ENCODE measurements at places on chromosomes 16 and 17.

DNA sequence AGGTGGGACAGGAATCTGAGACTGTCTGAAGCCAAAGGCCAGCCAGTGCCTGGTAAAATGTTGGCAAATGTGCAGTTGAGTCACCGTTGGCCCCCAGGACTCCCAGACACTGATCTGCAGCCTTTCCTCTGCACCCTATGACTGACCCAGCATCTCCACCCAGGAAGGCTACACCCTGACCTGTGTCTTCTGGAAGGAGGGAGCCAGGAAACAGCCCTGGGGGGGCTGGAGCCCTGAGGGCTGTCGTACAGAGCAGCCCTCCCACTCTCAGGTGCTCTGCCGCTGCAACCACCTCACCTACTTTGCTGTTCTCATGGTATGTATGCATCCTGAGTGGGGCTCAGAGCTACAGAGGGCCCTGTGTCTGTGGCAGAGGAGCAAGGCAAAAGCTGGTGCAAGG is 24.0 kb downstream of the ADGRG5 start:
- DNase-seq: no peak

DNA sequence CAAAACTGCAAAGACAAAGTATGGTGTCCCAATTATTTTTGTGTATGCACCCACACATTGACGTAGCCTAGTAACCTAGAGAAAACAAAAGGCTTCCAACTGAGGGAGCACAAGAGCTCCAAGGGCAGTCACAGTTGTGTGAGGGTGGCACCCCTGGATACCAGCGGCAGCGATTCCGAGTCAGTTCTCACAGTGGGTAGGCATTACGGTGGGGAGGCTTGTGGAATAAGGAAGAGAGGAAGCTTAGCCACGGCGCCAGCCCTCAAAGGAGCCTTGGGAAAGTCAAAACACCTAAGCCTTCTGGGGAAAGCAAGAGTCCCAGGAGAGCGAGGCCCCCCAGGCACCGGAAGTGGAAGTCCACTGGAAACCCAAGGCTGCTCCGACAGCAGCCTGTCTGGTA is 31.0 kb upstream of the ADCY9 start:
- no peak for DNase-seq

GRCh38 chr17:82586576-82587233 is 61.5 kb downstream of the WDR45B start:
- DNase-seq: no peak

DNA sequence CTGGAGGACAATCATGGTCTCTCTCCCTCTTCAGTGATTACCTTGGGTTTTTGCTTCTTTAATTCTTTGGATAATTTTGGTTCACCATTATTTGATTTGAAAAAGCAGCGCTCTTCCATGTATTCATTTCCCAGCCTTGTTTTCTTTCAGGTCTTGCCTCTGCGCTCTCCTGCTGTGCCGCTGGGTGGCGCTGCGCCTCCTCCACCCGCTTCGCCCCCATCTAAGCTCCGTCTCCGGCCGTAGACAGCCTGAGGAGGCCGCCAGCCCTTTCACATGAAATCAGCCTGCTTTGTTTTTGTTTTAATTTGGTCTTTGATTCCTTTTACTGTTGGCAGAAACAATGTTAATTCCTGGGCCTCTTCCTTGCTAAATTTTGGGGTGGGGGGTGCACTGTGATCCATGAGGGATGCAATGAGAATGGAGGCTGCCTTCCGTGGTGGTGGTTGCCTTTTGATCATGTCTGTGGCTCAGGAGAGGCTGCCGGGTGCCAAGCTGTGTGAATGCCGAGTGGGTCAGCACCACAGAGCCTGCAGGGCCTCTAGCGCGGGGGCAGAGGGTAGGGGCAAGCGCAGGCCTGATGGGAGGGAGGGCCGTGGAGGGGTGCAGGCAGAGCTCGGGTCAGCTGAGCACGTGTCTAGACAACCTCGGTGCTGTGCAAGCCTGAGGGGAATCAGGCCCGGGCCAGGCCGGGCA is 64.1 kb downstream of the PLD6 start:
- DNase-seq: peak; percentile 53

DNA sequence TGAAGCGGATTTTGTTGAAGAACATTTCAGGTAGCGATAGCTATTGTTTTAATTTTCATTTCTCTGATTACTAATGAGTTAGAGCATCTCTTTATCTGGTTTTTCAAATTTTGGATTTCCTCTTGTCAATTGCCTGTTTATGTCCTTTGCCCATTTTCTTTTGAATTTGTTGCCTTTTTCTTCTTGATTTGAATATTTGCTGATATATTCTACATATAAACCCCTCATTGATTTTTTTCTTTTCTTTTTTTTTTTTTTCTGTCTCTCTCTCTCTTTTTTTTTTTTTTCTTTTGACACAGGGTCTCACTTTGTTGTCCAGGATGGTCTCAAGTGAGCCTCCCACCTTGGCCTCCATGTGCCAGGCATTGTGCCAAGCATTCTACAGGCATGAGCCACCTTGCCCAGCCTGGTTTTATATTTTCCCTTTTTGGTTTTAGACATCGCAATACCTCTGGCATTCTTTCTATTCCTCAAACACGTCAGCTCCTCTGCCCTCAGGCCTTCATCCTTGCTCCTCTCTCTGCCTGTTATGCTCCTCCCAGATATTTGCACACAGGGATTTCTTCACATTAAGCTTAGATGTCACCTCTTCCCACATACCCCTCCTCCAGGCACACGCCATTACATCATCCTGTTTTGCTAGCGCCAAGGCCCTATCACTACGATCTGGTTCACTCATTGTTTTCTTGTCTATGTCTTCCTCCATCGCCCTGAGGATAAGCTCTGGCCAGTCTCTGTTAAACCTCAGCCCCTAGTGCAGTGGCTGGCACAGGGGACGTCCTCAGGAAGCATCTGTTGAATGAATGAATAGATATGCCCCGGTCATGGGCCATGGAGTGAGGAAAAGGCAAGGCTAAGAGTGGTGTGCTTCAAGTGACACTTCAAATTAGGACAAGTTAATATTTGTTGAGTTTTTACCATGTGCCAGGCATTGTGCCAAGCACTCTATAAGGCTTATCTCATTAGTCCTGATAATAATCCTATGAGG is 8.6 kb downstream of the SARM1 start:
- DNase-seq: no peak

DNA sequence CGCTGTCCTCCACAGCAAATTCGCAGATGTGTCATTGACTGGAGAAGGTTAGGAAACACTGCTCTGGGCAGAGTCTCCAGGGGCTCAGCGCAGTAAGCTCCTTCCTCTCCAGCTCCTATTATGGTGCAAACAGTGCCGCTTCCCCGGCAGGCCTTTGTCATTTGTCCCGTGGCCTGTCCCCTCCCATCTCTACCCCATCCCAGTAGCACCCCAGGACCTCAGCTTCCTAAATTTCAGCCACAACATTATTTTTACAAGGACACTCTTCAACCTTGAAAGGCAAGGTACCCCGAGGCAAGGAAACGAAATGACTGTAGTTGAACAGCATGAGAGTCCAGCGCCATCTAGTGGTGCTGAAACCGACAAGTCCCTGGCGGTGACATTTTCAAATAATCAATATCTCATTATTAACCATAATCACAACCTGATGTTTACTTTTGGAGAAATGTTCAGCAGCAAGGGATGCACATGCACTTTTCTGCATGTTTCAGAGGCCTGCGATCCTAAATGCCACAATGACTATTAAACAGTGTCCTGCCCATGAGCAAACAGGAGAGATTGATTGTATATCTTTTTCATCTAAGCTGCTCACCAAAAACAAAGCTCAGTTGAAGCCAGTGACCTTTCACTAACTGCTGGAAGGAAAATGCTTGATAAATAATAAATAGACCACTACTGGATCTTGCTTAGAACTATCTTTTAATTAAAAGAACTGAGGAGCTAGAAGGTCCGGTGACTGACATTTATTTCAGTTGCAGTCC is 16.5 kb downstream of the MRPS23 start:
- peak; percentile 69 for DNase-seq

GRCh38 chr17:33209671-33210070 is 83.4 kb downstream of the ASIC2 start:
- DNase-seq: no peak

DNA sequence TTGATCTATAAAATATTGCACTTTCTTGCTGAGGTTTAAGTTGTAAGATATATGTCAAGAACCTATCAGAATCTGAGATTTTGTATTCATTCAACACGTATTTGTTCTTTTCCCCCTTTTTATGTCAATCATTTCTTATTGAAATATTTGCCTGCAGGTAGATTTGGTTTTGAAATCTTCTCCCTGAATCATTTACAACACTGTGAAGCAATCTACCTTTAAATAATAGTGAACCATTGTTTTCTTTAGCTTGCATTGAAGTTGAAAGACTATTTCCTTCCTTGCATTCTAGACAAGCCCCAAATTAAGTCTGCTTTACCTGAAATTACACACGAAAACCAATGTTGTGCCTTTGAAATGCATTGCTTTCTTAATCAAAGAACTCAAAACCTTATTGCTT is 460.2 kb downstream of the KIF2B start:
- DNase-seq: no peak

Data from GM20000 (cell line).